ENCODE measurements at places on chromosomes 1 and 21. TPM values are rescaled to one million over a fixed set of nuclear protein-coding genes. Genes with fewer than 3 reads are reported as not detected.
A peak's percentile ranks its signal among the peaks of the same experiment; 100 is the strongest.

DNA sequence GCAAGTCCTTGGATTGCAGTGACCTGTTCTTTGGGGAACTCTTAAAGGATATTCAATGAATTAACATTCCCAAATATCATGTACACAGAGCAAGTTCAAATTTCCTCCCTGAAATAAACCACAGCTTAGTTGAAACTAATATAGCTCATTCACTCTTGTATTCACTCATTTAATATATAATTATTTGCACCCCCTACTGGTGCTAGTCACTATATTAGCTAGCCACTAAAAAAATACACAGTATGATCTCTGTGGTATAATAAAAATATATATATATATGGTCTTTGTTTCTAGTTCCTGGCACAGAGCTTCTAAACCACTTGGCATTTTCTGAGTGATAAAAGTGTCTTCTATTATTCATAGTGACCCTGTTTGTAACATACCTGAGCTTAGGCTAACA lies 177.3 kb upstream of the LYPLAL1 start:
- DNase-seq, result no peak
- no peaks in the 10 kb centered on the region for H3K27me3 ChIP-seq
- no peaks in the 10 kb centered on the region for H3K4me1 ChIP-seq
- H3K4me3 ChIP-seq, result no peak overlapping the region
- no peak overlapping the region for H3K27ac ChIP-seq
- no peaks in the 10 kb centered on the region for H3K36me3 ChIP-seq

DNA sequence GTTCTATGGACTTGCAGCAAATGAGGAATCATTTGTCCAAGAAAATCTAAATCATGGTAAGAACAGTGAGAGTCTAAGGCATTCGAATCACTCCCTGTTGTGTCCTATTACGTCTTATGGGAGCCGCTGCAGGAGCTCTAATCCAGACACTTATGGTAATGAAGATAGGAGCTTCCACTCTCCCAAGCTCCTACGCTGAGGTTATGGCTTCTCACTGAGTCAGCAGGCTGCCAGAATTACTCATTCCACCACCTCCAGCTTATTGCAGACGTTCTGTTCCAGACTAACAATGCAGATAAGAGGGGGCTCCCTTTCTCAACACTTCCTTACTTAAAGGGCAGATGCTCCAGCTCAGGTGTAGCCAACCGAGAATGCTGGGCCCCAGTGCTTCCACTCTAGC lies 212.6 kb downstream of the GREM2 start:
- H3K36me3 ChIP-seq, result no peaks in the 10 kb centered on the region
- no peak for DNase-seq
- no peaks in the 10 kb centered on the region for H3K27me3 ChIP-seq
- no peak overlapping the region for H3K27ac ChIP-seq
- no peak overlapping the region for H3K4me3 ChIP-seq
- H3K4me1 ChIP-seq, result peaks cover 5% of the 10 kb centered on the region

DNA sequence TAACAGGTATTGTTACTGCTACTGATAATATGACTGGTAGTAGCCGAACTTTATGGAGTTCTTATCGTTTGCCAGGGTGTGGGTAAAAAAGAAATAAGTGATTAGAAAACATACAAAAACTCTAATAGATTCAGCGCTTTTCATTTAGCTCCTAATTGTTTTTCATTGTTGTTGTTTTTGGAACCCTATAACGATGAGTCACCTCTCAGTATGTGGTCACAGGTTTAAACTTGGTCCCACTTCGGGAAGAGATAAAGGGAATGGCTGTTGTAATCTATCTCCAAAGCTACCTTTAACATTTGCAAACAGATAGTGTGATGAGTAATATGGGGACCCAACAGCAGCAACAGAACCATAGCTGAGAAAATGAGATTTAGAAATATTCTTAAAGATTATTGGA lies 62.7 kb upstream of the BCL10 start:
- DNase-seq, result no peak
- H3K4me1 ChIP-seq, result no peaks in the 10 kb centered on the region
- no peaks in the 10 kb centered on the region for H3K36me3 ChIP-seq
- H3K27me3 ChIP-seq, result no peaks in the 10 kb centered on the region
- no peak overlapping the region for H3K4me3 ChIP-seq
- H3K27ac ChIP-seq, result no peak overlapping the region

DNA sequence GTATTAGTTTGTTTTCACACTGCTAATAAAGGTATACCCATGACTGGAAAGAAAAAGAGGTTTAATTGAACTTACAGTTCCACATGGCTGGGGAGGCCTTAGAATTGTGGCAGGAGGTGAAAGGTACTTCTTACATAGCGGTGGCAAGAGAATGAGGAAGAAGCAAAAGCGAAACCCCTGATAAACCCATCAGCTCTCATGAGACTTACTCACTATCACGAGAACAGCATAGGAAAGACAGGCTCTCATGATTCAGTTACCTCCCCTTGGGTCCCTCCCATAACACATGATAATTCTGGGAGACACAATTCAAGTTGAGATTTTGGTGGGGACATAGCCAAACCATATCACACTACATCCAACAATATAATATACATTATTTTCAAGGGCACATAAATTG lies 145.7 kb upstream of the BARHL2 start:
- no peak for DNase-seq
- no peaks in the 10 kb centered on the region for H3K4me1 ChIP-seq
- no peaks in the 10 kb centered on the region for H3K27me3 ChIP-seq
- H3K36me3 ChIP-seq, result no peaks in the 10 kb centered on the region
- no peak overlapping the region for H3K27ac ChIP-seq

The OR2T5 gene
- not detected for total RNA-seq

- no peak overlapping the region for H3K4me3 ChIP-seq
- H3K4me1 ChIP-seq, result no peaks in the 10 kb centered on the region
- no peak overlapping the region for H3K27ac ChIP-seq
- no peak for DNase-seq
- no peaks in the 10 kb centered on the region for H3K27me3 ChIP-seq
These were observed 71.3 kb downstream of the GRIK3 start for GRCh38 chr1:36963006-36963405.

- H3K4me1 ChIP-seq, result peaks cover 5% of the 10 kb centered on the region
- no peaks in the 10 kb centered on the region for H3K27me3 ChIP-seq
- no peak overlapping the region for H3K27ac ChIP-seq
- DNase-seq, result no peak
- no peak overlapping the region for H3K4me3 ChIP-seq
- no peaks in the 10 kb centered on the region for H3K36me3 ChIP-seq
These were observed 32.9 kb downstream of the GPA33 start for GRCh38 chr1:167057241-167057688.

The DMBX1 gene
- not detected for total RNA-seq

- H3K4me1 ChIP-seq, result peaks cover 53% of the 10 kb centered on the region
- no peak overlapping the region for H3K27ac ChIP-seq
- H3K4me3 ChIP-seq, result no peak overlapping the region
- no peaks in the 10 kb centered on the region for H3K27me3 ChIP-seq
- DNase-seq, result no peak
These were observed 35.6 kb upstream of the FHAD1 start for GRCh38 chr1:15211424-15211823.

GRCh38 chr1:37078866-37079265 lies 44.6 kb upstream of the GRIK3 start:
- no peak overlapping the region for H3K27ac ChIP-seq
- no peaks in the 10 kb centered on the region for H3K27me3 ChIP-seq
- no peak for DNase-seq

DNA sequence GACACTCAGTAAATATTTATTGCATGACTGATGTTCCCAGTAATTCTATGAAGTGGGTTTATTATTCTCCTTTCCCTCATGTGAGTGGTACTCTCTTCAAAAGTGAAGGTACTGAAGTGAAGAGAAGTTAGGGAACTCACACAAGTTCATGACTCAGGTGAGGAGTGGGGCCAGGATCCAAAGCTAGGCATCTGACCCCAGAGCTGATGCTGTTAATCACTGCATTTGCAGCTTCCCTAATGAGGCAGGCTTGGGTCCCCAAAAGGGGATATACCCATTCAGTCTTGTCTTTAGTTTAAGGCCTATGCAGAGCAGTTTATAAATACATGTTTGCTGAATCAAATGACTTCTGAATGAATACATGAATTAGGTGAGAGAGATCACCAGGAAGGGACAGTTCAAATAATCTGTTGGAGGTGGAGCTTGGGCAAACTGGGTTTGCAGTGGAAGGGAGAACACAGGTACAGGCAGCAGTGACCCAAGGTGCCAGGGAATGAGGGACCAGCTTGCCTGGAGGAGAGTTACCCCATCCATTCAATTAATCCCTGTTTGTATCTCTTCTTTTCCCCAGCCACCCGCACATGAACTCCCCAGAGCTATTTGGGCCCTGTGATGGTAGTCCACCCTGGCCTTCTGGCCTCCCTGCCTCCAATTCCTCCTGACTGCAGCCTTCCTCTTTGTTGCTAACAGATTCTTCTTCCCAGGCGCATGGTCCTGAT lies 2.0 kb downstream of the CD58 start:
- H3K4me3 ChIP-seq, result peak overlapping the region; percentile 77
- H3K27ac ChIP-seq, result no peak overlapping the region

DNA sequence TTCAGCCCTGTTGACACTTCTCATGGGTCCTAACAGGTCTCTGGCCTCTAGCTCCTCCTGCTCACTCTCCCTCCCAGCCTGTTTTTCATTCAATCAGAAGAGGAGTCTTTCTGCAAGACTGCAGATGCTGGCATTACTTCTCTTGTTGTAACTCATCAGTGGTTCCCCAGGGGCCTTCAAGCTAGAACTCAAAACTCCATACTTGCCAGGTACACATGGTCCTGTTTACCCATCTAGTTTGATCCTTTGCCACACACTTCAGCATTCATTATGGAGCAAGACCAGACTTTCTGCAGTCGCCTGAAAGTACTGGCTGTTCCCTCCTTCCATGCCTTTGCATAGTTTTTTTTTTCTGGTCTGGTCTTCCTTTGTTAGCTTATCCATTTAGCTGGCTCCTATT lies 47.9 kb downstream of the SERBP1 start:
- H3K36me3 ChIP-seq, result no peaks in the 10 kb centered on the region
- H3K27me3 ChIP-seq, result no peaks in the 10 kb centered on the region
- no peak for DNase-seq
- no peak overlapping the region for H3K4me3 ChIP-seq
- no peak overlapping the region for H3K27ac ChIP-seq

The TFAP2E gene
- 1.6 TPM for total RNA-seq

The RNU1-3 gene
- 2,720 TPM for total RNA-seq

DNA sequence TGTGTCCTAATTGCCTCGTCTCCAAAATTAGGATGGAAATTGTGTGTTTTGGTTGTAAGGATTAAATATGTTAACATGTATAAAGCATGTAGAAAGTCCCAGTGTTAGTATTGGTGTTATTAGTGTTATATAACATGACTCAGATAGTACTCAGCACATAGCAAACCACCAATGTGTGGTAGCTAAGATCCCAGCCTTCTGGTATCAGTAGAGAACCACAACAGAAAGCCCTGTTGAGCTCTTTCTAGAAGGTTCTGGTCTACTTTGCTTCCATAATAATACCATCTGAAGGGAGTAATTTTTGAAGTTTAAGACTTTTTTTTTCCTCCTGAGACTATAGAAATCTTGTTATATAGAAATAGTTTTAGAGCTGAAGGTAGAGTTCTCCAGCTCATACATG lies 259.3 kb upstream of the SGIP1 start:
- H3K27ac ChIP-seq, result peak overlapping the region; percentile 68
- no peaks in the 10 kb centered on the region for H3K27me3 ChIP-seq
- no peaks in the 10 kb centered on the region for H3K36me3 ChIP-seq
- peaks cover 66% of the 10 kb centered on the region for H3K4me1 ChIP-seq

- DNase-seq, result no peak
- H3K27me3 ChIP-seq, result no peaks in the 10 kb centered on the region
- no peak overlapping the region for H3K4me3 ChIP-seq
- H3K36me3 ChIP-seq, result no peaks in the 10 kb centered on the region
These were observed 24.4 kb upstream of the DEPDC1 start for GRCh38 chr1:68521286-68521685.

The TP53BP2 gene
- 77.5 TPM for total RNA-seq

The AGMAT gene
- total RNA-seq, result not detected

GRCh38 chr1:186152620-186153239 lies 222.3 kb downstream of the TPR start:
- H3K4me3 ChIP-seq, result no peak overlapping the region
- no peak for DNase-seq
- H3K36me3 ChIP-seq, result no peaks in the 10 kb centered on the region
- H3K4me1 ChIP-seq, result no peaks in the 10 kb centered on the region
- no peak overlapping the region for H3K27ac ChIP-seq

The YRDC gene
- total RNA-seq, result 4.2 TPM

GRCh38 chr1:212852105-212852688 lies 4.7 kb upstream of the SPATA45 start:
- no peak for DNase-seq
- H3K4me1 ChIP-seq, result no peaks in the 10 kb centered on the region
- H3K27me3 ChIP-seq, result no peaks in the 10 kb centered on the region
- no peaks in the 10 kb centered on the region for H3K36me3 ChIP-seq

GRCh38 chr1:14746393-14746792 lies 147.9 kb downstream of the KAZN start:
- no peak overlapping the region for H3K4me3 ChIP-seq
- H3K36me3 ChIP-seq, result no peaks in the 10 kb centered on the region
- H3K27me3 ChIP-seq, result no peaks in the 10 kb centered on the region
- DNase-seq, result no peak
- no peaks in the 10 kb centered on the region for H3K4me1 ChIP-seq

GRCh38 chr21:40002978-40003377 lies 135.7 kb downstream of the PCP4 start:
- no peak overlapping the region for H3K27ac ChIP-seq
- DNase-seq, result no peak
- no peaks in the 10 kb centered on the region for H3K36me3 ChIP-seq

The VAV3 gene
- total RNA-seq, result 13.6 TPM

DNA sequence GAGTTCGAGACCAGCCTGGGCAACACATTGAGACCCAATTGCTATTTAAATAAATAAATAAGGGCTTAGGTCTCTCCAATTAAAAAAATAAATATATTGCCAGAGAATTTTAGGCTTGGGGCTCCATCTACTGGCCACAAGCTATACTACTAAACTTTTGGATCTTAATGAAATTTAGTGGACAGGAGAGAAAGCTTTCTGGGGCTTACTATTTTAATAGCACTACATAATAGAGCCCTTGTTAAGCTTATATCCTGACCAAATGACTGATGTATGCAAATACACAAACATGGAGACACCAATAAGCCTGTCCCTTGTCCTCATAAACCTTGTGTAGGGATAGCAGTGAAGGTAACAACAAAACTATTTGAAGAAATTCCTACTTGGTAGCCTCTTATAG lies 18.4 kb downstream of the CCT3 start:
- H3K4me3 ChIP-seq, result no peak overlapping the region
- peaks cover 94% of the 10 kb centered on the region for H3K36me3 ChIP-seq
- H3K27me3 ChIP-seq, result no peaks in the 10 kb centered on the region
- no peak overlapping the region for H3K27ac ChIP-seq

The TRNAU1AP gene
- 24.6 TPM for total RNA-seq
